ENCODE measurements at places on chromosomes 1 and 21. TPM values are rescaled to one million over a fixed set of nuclear protein-coding genes. Genes with fewer than 3 reads are reported as not detected.

- H3K4me3 ChIP-seq = no peak overlapping the region
- no peaks in the 10 kb centered on the region for H3K27me3 ChIP-seq
- no peak overlapping the region for H3K27ac ChIP-seq
These were observed 2.3 kb upstream of the BACH1 start for GRCh38 chr21:29296446-29296845.

- H3K4me3 ChIP-seq = no peak within 1 kb of the TSS
- no peak for DNase-seq
- no peak within 1 kb of the TSS for H3K27ac ChIP-seq
- no peaks in the 10 kb centered on the region for H3K27me3 ChIP-seq
These were observed at the start of gene GPA33 for GRCh38 chr1:167090314-167090942. GPA33 (minus strand) TSS chr1:167090377; CDS start chr1:167090287, 90 bp downstream.

DNA sequence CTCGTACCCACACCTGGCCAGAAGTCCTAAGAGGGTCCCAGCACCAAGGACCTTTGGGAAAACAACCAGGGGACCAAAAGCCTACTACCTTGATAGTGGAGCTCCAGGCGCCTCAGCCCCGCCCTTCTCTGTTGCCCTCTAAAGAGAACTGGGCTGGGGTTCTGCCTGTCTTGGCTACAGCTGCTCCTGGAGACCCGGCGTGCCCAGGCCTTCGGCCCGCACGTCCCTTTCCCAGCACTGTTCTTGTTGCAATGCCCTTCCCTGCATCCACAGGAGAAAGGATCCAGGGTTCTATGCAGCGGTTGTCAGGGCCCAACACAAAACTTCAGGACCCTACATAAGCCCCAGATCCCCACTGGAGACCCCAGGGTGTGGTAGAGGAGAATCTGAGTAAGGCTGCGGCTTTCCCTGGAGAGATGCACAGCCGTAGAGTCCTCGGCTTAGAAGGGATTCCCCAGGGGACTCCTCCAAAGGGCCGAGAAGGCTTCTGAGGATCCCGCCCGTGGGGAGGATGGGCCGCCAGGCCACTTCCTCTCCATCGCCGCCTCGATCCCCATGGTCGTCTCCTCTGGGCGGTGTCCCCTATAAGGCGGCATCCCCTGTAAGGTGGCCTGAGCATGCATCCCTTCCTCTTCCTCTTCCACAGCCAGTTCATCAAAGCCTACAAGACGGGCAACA, 12.0 kb downstream of the SLC66A1 start:
- peaks cover 36% of the 10 kb centered on the region for H3K36me3 ChIP-seq
- H3K27me3 ChIP-seq = no peaks in the 10 kb centered on the region
- no peaks in the 10 kb centered on the region for H3K4me1 ChIP-seq
- H3K4me3 ChIP-seq = no peak overlapping the region

DNA sequence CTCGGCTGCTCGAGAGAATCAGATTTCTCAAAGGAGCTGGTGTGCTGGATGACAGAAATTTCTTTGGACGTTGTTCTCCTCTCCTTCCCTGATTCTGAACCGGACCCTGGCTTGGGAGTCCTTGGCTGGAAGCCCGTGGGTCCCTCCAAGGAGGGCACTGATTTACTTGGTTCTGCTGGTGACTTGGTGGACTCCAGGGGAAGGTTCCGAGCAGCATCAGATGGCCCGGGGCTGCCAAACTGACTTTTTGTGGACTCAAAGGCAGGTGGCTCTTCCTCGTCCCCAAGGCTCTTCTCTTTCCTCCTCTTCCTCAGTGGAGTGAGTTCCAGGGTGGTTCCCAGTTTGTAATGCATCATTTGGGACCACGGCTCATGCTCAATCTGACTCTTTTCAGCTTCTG, 97.9 kb upstream of the EDN2 start:
- no peak overlapping the region for H3K27ac ChIP-seq
- no peak for DNase-seq
- H3K27me3 ChIP-seq = no peaks in the 10 kb centered on the region
- no peaks in the 10 kb centered on the region for H3K36me3 ChIP-seq

DNA sequence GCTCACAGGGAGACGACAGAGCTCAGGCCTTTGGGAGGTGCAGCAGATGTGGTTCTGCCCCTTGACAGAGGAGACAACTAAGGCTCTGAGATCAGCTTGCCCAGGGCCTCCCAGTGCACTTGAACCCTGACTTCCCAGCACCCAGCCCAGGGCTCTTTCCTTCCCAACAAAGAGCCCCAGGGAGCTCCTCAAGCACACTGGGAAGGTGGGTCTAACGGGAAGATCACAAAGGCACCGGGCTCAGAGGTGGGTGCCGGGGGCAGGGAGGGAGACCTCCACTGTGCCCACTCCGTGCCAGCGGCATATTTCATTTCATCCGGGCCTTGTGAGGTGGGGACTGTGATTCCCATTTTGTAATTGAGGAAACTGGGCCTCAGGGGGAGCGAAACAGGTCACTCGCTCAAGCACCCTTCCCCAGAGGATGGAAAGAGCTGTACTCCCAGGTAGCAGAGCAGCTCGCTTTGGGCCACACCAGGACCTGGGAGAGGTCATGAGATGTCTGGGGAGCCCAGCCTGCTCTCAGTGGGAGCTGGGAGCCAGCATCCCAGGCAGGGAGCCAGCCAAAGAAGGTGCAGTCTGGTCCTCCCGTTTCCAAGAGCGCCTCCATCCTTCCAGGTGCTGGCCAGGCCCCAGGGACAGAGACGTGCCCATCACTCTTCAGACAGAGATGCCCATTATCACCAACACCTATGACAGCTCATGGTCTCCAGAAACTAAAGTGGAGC, 82.3 kb downstream of the SYT2 start:
- peaks cover 9% of the 10 kb centered on the region for H3K4me1 ChIP-seq
- H3K4me3 ChIP-seq = no peak overlapping the region
- no peaks in the 10 kb centered on the region for H3K27me3 ChIP-seq
- H3K27ac ChIP-seq = no peak overlapping the region
- no peaks in the 10 kb centered on the region for H3K36me3 ChIP-seq
- no peak for DNase-seq

Gene CELA3B
- 6.0 TPM for polyA plus RNA-seq

GRCh38 chr1:4256351-4256750, 356.3 kb upstream of the C1orf174 start:
- no peaks in the 10 kb centered on the region for H3K27me3 ChIP-seq
- H3K27ac ChIP-seq = no peak overlapping the region
- no peaks in the 10 kb centered on the region for H3K4me1 ChIP-seq
- H3K36me3 ChIP-seq = no peaks in the 10 kb centered on the region
- no peak for DNase-seq

- H3K4me3 ChIP-seq = no peak overlapping the region
- H3K27me3 ChIP-seq = no peaks in the 10 kb centered on the region
- no peaks in the 10 kb centered on the region for H3K36me3 ChIP-seq
- no peaks in the 10 kb centered on the region for H3K4me1 ChIP-seq
These were observed 30.4 kb upstream of the LAPTM5 start for GRCh38 chr1:30787856-30788495.

Gene ZSWIM5
- polyA plus RNA-seq = 2.5 TPM

GRCh38 chr1:107140703-107141490, at the start of gene NTNG1:
NTNG1 (plus strand) TSS chr1:107141039.
- peaks cover 18% of the 10 kb centered on the region for H3K4me1 ChIP-seq
- no peak within 1 kb of the TSS for H3K27ac ChIP-seq
- no peaks in the 10 kb centered on the region for H3K27me3 ChIP-seq
- peak within 1 kb of the TSS; percentile 73 for H3K4me3 ChIP-seq
- DNase-seq = no peak
- H3K36me3 ChIP-seq = no peaks in the 10 kb centered on the region

DNA sequence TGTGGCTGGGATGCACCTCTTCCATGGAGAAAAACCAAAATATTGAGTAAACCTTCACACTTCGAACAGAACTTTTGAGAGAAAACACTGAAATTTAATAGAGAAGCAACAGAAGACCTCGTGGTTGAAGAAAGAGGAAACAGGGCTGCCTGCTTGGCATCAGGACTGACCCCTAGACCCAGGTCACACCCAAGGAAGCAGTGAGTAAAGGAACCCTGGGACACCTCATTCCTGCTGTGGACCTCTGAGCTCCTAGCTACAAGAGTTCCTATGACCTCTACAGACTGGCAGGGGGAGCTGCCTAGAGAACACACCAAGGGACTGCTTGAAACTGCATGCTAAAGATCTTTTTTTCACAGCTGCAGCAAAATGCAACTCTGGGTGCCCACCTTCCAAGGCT, 67.8 kb downstream of the FASLG start:
- no peaks in the 10 kb centered on the region for H3K4me1 ChIP-seq
- no peak overlapping the region for H3K4me3 ChIP-seq
- no peaks in the 10 kb centered on the region for H3K36me3 ChIP-seq
- DNase-seq = no peak

Gene PLEKHO1
- 14.1 TPM for polyA plus RNA-seq

All from sigmoid colon (tissue), 7 donors.